Smooth muscle cell of bladder (primary cell): ENCODE measurements at places on chromosomes 2 and 18. TPM values are rescaled to one million over a fixed set of nuclear protein-coding genes. Genes with fewer than 3 reads are reported as not detected.

SLC11A1 gene
- total RNA-seq, result 0.14 and 0.28 TPM in 2 replicates

DPYSL5 gene
- total RNA-seq, result not detected in 2 replicates

TWIST2 gene
- 45.2 and 60.6 TPM in 2 replicates for total RNA-seq

UBE2F gene
- total RNA-seq, result 46.4 and 47.9 TPM in 2 replicates
